ENCODE measurements at places on chromosomes 11 and 22. TPM values are rescaled to one million over a fixed set of nuclear protein-coding genes. Genes with fewer than 3 reads are reported as not detected.
A peak's percentile ranks its signal among the peaks of the same experiment; 100 is the strongest.

- DNase-seq = no peak
These were observed 22.2 kb upstream of the ZNF143 start for GRCh38 chr11:9438611-9439010.

- no peak for DNase-seq
These were observed 13.3 kb upstream of the IL10RA start for GRCh38 chr11:117972629-117973502.

GRCh38 chr11:111359223-111360149 is 19.6 kb downstream of the POU2AF1 start:
- DNase-seq = no peak

GRCh38 chr11:116428638-116428975 is 344.2 kb downstream of the BUD13 start:
- no peak for DNase-seq

GRCh38 chr11:81026032-81026431 is 1585.2 kb upstream of the TENM4 start:
- no peak for DNase-seq

GRCh38 chr22:27718186-27719035 is 83.1 kb downstream of the MN1 start:
- DNase-seq = peak; percentile 97

DNA sequence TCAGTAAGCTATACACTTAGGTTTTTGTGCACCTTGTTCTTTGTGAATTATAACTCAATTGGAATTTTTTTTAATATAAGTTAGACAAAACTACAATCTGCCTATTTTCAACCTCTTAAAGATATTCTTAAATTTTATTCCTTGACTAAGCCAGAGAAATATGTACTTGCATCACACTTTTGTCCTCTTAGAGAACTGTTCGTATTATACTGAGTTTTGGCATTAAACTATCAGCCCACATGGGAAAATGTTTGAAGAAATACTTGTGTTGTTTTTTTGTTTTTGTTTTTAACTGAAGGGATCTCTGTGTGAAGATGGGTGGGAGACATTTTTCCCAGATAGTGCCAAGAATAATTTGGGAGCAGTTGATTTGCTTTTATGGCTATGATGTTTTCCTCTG is 25.3 kb downstream of the CEP295 start:
- DNase-seq = no peak

GRCh38 chr22:17712441-17712840 is 61.8 kb downstream of the BID start:
- DNase-seq = no peak

- no peak for DNase-seq
These were observed 4.6 kb downstream of the PICALM start for GRCh38 chr11:86064220-86064803.

DNA sequence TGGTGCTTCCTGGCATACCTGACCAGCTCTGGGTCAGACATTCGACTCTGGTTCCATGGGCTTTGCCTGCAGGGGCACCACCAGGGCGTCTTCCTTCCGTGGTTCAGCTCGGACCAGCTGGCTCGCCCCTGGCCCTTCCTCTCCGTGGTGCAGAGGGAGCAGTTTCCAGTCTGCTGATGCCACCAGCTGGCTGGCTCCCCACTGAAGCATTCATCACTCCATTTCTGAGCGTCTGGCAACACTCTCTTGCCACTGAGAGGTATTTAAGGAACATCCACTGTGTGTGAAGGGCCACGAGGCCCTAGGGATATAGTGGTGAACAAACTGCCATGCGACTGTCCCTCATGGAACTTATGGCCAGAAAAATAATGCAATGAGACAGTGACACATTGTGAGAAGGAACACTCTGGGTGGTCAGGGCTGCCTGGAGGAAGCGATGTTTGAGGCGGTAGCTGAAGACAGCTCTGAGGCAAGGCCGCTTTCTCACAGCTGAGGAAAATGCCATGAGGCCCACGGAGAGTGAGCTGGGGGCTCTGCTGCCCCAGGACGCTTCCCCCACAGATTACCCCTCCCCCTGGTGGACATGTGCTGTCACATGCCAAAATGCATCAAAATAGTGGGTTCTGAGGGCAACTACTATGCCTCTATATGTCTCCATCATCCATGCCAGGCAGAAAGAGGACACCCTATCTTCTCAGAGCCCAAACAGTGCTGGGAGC is 44.9 kb upstream of the ARFGAP3 start:
- DNase-seq = no peak

DNA sequence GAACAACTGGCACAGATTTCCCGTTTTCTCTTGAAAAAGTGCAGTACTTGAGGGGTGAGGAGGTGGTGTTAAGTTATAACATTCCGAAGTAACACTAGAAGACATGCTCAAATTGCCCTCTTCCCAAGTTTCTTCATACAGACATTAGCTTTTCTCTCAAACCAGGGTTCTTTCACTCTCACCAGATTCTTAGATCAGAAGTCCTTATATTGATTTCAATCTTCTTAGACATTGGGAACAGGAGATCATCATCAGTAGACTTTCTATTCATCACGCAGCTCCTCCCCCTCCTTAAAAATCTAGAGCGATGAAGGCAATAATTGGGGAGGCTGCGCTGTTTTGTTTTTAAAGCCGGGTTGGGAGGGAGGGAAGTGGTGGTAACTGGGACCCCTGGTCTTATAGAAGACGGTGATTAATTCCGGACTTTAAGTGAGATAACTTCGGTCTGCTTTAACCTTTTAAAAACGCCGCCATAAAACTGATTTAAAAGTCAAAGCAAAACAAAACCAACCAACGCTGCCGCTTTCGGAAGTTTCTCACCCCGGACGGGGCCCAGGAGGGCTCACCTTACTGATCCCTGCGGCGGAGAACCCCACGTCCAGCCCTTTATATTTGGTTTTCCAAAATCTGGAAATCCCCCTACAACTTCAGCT is 665 bp downstream of the USP28 start:
- no peak for DNase-seq

GRCh38 chr11:95337972-95338429 is 107.0 kb upstream of the SESN3 start:
- no peak for DNase-seq

DNA sequence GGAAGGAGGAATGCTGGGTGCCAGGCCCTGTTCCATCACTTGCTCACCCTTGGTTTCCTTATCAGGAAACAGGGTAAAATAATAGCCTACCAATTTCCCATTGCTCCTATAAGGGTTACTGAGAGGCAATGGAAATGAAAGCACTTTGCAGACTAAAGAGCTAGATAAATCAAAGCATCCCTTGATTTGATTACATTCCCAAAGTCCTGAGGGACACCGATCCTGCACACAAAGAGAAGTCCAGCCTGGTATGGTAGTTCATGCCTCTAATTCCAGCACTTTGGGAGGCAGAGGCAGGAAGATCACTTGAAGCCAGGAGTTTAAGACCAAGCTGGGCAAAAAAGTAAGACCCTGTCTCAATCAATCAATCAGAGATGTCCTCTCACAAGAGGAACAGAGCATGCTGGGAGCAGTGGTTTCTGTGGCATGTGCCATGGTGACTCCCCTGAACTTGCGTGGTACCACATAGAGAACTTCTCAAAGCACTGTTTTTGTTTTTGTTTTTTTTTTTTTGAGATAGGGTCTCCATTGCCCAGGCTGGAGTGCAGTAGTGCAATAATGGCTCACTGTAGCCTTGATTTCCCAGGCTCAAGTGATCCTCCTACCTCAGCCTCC is 10.7 kb downstream of the TBC1D10A start:
- no peak for DNase-seq

GRCh38 chr11:12083380-12083779 is 27.0 kb upstream of the MICAL2 start:
- DNase-seq = no peak

DNA sequence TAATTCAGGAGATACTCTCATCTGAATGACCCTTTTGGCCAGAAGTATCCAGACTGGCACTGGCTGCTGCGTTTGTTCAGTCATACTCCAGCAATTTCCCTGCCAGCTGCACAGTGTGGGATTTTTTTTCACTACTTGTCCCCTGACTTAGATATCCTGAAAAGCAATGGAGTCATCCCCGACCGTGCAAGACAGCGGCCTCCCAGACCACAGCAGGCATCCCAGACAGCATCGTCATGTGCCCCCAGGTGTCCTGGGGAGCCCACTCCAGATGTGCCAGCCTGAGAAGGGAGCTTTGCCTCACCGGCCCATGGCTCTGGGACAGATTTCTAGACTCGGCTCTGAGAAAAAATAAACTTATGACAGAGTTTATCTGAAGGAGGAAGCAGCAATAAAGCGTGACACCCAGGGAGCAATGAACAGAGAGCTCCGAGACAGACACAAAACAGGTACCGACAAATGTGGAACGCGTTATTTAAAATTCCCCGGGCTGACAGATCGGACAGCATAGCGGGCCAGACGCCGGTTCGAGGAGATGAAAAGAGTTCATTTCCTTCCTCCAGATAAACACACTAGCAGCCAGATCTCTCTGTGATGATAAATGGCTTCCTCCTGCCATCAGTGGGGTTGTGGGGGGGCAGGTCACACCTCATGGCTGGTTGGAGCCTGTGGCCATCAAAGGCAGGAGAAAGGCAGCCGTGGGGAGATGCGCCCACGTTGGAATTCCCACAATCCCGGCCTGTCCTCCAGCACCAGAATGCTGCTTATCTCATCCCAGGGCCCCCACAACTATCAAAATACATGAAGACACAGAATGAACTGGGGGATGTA is 106.4 kb upstream of the FGF3 start:
- no peak for DNase-seq

GRCh38 chr11:122749005-122749687 is 89.2 kb upstream of the CRTAM start:
- peak; percentile 64 for DNase-seq

GRCh38 chr11:33000181-33000580 is 15.5 kb upstream of the DEPDC7 start:
- DNase-seq = no peak

GRCh38 chr11:133271206-133271605 is 261.1 kb downstream of the OPCML start:
- DNase-seq = no peak

DNA sequence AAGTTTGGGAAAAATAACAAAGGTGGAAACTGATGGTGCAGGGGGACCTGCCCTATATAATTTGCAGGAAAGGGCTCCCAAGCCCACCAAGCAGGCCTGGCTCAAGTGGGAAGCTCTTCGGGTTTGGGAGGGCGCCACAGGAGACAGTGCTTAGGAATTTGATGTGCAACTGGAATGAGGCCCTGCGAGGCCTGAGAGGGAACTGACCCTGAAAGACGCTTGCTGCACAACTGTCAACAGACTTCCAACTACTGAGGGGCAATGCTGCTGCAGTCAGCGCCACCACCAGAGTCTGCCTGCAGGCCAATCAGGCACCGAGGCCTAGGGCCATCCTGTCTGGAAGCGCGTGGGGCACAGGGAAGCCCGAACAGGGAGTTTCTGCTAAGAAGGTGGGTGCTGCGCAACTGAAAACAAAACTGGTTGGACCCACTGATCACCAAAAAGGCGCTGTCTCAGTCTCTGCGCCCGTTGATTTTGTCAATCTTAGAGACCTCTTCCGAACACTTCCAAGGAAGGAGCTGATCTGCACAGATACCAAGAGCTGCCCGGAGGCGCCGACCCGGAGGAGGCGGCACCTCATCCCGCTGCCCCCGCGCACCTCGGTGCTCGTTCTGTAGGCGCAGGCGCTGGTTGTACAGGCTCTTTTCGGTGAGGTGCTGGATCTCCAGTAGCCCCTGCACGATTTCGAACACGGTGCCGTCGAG is 667 bp downstream of the DGCR6L start:
- peak; percentile 55 for DNase-seq

DNA sequence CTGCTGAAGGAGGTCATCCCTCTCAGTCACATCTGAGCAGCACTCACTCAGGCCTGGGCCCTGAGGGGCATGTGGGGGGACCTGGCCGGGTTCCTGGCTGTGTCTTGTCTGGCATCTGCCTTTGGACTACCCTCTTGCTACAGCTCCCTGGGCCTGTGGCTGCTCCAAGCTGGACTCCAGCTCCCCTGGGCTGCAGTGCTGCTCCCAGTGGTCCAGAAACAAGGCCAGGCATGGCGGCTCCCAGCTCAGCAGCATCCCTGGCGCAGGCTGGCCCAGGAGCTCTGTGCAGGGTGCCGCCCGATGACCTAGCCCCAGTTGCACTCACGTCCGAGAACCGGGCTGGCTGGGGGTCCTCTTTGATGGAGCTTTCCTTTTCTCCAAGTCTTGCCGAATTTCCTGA is 5.3 kb downstream of the CDPF1 start:
- DNase-seq = no peak

DNA sequence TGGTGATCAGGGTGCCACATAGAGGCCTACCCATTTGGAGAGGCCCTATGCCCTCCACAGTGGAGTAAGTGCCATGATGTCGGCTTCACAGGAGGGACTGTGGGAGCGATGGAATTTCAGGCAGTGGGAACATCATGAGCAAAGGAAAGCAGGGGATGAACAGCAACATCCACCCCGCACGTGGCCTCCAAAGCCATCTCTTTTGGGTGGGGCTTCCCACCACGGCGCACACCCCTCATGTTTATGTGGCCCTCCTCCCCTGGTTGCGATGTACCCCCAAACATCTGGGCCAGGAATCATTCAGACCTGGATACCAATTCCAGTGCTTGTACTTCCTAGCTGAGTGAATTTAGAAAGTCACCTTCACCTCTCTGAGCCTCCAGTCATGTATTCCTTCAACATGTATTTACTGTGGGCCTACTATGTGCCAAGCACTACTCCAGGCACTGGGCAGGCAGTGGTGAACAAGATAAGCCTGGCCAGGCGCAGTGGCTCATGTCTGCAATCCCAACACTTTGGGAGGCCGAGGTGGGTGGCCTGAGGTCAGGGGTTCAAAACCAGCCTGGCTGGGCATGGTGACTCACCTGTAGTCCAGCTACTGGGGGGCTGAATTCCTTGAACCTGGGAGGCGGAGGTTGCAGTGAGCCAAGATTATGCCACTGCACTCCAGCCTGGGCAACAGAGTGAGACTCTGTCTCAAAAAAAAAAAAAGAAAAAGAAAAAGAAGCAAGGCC is 1.8 kb upstream of the MAFF start:
- DNase-seq = no peak

DNA sequence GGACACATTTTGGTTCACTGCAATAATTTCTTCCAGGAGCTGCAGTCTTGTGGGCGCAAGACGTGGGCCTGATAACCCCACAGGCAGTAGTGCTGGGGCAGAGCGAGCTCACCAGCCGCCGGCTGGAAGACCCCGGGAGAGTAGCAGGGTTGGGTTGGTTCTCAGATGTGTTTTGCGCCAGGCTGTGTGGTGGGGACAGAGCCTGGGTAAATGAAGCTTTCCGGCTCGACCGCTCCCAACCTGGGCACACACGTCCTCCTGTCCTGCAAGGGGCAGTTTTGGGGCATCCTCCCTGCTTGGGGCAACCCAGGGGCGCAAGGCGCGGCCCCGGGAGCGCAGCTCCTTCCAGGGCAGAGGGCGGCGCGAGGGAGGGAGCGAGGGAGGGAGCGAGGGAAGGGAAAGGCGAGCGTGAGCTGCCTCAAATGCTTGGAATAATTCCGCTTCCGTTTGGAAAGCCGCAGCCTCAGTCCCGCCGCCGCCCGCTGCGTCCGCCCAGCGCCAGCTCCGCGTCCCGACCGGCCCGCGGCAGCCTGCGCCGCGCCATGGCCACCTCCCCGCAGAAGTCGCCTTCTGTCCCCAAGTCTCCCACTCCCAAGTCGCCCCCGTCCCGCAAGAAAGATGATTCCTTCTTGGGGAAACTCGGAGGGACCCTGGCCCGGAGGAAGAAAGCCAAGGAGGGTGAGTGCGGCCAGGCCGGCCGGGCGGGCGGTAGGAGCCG is at the start of gene PARVA:
TSS of gene PARVA (plus strand) at position 466 of the 718 bp plus-strand sequence. CDS start at position 543, 77 bp downstream.
- peak; percentile 66 for DNase-seq

Gene MMP13
- not detected for total RNA-seq

Gene SLC17A6
- total RNA-seq = not detected

Gene CBLIF
- total RNA-seq = not detected

Gene WNT7B
- total RNA-seq = not detected

Gene TTC36
- 0.89 TPM for total RNA-seq

Gene OR10A2
- total RNA-seq = not detected

Gene SAA4
- not detected for total RNA-seq
